ENCODE measurements at places on chromosomes 3 and 15.

DNA sequence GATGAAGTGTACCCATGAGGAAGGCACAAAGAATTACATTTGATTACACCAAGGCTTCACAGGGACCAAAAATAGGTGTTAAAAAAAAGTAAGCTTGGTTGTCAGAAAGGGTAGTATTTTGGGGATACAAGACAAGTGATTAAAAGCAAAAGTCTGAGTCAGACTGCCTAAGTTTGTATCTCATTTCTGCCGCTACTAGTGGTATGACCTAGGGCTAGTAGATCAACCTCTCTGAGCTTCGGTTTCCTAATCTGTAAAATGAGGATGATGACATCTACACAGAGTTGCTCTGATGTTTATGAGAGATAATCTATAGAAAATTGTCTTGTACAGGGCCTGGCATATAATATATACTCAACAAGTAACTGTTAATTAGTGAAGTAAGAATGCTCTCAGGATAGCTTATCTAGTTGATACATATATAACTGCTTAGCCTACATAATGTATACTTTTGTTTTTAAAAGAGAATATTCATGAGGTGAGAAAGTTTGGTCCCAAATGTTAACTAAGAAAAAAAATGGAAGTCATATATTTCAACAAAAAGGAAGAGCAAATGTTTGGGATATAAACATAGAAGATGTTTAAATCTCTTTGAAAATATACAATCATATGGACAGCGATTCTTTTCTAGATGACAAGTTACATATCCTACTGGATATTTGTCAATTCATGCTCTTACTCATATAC, 163.0 kb upstream of the SLC2A2 start:
- DNase-seq, result no peak

- no peak for DNase-seq
Observed at GRCh38 chr15:72229076-72229946, 1.7 kb downstream of the PKM start.

- DNase-seq, result no peak
Observed at GRCh38 chr3:161977063-161977462, 480.5 kb downstream of the OTOL1 start.

DNA sequence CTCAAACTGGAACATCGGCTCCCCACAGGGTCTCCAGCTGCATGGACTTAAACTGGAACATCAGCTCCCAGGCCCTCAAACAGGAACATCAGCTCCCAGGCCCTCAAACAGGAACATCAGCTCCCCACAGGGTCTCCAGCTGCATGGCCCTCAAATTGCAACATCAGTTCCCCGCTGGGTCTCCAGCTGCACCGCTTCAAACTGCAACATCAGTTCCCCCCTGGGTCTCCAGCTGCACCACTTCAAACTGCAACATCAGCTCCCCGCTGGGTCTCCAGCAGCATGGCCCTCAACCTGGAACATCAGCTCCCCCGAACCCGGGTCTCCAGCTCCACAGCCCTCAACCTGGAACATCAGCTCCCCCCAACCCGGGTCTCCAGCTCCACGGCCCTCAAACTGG, 82.0 kb downstream of the TFRC start:
- no peak for DNase-seq

DNA sequence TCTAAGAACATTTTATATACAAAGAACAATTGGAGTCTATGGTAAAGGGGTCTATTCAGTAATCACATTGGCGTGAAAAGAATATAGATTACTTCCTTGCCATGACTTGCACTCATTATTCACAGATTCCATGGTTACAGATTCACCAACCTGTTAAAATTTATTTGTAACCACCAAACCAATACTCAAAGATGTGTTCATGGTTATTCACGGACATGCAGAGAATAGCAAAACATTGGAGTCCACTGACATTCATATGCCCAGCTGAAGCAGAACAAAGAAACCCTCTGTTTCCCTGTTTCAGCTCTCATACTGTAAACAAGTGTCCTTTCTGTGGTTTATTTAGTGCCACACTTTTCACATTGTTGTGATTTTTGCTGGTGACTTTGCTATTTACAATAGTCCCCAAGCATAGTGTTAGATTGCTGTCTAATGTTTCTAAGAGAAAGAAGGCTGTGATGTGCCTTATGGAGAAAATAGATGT, 185.8 kb upstream of the TTC14 start:
- DNase-seq, result no peak

DNA sequence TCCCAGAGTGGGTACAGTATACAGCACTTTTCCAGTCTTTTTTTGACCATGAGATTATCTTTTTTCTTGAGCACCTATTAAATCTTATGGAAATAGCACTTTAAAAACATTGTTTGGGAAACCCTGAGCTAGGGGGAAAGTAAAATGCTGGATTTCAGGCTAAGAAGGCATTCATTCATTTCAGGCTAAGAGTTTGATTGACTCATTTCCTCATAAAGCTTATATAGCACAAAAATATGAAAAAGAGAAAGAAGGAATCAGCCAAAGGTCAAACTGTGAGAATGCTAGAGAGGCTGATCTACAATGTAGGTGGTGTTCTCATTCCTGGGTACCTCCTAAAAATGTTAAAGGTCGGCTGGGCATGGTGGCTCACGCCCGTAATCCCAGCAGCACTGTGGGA, 10.5 kb downstream of the TTC23 start:
- DNase-seq, result no peak

GRCh38 chr3:70999730-71000129, 583.8 kb downstream of the FOXP1 start:
- DNase-seq, result no peak

DNA sequence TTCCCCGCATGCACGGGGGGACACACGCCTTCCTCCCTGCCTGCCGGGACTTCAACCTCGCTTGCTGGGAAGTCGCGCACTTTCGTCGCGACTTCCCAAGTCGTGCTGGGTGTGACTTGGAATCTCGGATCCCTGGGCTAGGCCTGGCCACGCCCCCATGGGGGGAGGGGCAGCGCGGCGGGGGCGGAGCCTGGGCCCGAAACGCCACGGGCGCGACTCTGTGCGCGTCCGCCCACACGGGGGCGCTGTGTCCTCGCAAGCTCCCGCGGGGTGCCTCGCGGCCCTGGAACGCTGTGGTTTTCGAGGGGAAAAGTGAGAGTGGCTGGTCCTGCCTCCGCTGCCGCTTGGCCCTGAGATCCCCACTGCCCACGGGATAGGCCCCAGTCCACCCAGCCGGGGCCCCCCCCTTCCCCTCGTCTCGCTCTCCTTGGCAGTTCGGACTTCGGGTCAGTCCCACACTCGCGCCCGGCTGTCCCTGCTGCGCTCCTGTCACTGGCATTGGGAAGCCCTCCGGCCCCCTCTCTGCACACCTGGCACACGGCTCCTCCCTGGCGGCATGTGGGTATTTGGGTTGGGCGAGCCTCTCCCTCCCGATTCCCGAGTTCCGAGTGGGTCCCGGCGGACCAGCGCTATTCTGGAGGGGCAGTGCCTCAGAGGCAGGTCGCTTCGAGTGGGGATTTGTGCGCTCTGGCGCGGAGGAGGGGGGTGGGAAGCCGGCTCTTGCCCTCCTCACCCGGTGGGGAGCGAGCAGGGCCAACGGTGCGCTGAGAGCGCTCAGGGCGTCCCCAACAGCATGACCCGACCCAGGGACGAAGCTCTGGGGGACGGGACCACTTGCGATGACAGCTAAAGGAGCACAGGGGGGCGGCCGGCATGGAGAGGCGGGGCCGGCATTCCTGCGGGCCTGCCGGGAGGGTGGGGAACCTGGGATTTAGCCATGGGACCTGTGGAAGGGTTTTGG, 23.6 kb downstream of the SEC61A1 start:
- DNase-seq, result no peak
